ENCODE measurements at places on chromosomes 4 and X.

DNA sequence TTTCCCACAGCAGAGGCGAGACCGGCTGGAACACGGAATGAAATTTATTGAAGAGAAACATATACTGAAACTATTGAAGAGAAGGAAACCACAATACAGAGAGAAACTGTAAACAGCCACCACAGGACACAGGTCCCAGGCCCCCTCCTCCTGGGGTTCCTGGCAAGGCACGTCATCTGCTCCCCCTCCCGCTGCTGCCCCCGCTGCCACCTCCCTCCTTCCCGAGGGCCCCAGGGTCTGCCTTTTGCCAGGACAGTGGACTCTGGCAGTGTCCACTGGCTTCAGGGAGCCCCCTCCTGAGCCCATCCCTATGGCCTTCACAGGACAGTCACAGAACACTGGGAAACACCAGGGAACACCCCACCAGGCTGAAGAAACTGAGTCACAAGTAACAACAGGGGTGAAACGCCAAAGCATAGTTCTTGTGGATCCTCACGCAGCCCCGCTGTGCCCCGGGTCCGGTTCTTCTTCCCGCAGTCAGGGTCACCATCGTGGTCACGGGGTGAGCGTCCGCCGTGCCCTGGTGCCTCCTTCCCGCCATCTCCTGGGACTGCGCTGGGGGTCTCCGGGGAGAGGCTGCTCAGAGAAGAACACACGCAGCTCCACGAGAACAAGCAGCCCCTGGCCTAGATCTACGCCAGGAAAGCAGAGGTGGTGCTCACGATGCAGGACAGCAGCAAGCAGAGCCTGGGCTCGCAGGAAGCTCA, 5.4 kb downstream of the PNMA6E start:
- no peak for DNase-seq

DNA sequence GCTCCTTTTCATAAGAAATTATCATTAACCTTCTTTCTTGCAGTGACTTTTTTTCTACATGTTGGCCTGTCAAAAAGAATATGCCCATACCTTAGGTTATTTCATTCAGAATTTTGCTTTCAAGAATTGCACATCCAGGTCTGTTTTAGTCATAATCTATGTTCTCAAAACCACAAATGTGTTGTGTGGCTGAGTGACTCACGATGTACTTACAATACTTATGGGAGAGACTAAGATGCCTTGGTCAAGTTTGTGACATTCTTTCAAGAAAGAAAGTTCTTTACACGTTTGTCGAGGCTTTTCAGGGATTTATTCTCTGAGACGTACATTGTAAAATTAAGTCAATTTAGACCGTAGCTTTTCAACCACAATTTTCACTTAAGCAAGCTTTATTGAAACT, 396.7 kb downstream of the FSTL5 start:
- no peak for DNase-seq

- no peak for DNase-seq
Observed at GRCh38 chr4:113908829-113909228, 70.6 kb downstream of the ARSJ start.

GRCh38 chrX:132751063-132751690, 207.3 kb downstream of the HS6ST2 start:
- no peak for DNase-seq

GRCh38 chr4:108361446-108361820, 192.7 kb upstream of the LEF1 start:
- no peak for DNase-seq

DNA sequence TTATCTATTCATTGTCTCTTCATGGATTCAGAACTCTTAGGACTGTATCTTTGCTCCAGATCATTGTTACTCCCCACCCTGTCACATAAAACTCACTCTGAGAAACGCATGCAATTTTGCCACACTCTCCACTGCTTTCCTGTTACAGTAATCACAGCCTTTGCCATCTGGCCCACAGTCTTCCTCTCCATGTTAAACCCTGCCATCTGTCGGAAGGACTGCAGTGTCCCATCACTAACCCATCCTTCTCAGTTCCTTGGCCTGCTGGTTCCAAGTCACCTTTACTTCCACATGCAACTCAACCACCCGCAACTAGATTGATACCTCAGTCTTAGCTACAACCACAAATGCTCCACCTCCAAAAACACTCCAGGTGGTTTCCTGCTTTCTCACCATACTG, 308.7 kb upstream of the FAM241A start:
- DNase-seq, result no peak

- no peak for DNase-seq
Observed at GRCh38 chr4:145820407-145820806, 118.2 kb downstream of the ZNF827 start.

DNA sequence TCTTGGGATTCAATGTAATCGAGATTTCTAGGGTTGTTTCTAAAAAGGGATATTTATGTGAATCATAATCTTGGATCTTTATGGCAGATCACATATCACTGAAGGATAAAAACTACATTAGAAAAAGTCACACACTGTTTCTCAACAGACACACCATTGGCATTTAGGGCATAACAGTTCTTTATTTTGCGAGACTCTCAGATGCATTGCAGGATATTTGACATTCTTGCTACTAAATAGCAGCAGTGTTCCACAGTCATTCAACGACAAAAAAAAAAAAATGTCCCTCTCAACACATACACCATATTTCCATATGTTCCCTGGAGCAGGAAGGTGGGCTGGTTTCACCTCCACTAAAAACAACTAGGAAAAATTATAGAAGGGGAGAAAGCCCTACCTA, 243.4 kb upstream of the PCDH18 start:
- DNase-seq, result no peak

DNA sequence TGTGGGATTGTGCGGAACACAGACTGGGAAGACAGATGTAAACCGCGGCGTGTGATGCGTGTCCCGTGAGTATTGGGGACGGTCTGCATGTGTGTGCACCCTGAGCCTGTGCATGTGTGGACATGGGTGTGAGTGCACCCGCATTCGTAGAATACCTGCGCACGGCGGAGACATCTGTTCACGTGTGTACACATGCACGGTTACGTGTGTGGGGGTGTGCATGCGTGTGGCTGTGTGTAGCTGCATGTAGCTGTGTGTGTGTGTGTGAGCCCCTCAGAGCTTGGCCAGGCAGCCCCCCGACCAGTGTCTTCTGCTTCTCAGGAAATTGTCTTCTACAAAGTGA, 19.6 kb downstream of the ATP5ME start:
- no peak for DNase-seq

DNA sequence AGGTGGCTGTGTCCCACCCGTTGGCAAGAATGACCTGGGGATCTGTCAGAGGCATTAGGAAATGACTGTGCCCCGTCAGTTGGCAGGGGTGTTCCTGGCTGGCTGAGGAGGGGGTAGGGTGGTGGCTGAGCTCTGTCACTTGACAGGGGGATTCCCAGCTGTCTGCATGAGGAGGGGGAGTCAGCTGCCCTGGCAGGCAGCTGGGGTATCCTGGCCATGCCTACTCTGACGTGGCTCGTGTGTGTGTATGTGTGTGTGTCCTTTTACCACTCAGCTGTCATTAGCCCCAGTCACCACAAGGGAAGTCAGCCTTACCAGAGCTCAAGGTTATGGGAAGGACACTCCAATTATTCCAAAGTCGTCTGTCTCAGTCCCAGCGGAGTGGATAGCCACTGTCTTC, 93.2 kb downstream of the EFNB1 start:
- DNase-seq, result no peak

DNA sequence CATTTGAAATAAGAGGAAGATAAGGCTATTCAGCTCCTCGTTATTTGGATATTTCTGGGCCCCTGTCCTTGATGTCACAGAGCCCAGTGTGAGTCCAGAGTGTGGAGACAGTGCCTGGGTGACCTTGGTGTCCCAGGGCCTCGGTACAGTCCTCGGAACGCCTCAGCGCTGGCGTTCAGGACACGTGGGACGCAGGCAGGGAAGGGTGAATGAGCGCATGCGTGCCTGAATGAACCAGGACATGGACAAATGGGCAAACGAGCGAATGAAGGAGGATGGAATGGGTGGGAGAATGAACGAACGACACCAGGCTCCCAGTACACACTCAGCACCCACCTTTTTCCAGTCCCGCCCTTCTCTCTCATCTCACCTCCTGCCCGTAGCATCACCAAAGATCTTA, 44.2 kb downstream of the EVC start:
- DNase-seq, result no peak

- DNase-seq, result no peak
Observed at GRCh38 chr4:101594588-101594987, 195.9 kb upstream of the BANK1 start.

- no peak for DNase-seq
Observed at GRCh38 chr4:21013501-21013900, 313.2 kb downstream of the PACRGL start.

- DNase-seq, result no peak
Observed at GRCh38 chr4:74534936-74535335, 90.0 kb downstream of the AREG start.

- DNase-seq, result no peak
Observed at GRCh38 chrX:20139966-20140365, 1.7 kb downstream of the EIF1AX start.

DNA sequence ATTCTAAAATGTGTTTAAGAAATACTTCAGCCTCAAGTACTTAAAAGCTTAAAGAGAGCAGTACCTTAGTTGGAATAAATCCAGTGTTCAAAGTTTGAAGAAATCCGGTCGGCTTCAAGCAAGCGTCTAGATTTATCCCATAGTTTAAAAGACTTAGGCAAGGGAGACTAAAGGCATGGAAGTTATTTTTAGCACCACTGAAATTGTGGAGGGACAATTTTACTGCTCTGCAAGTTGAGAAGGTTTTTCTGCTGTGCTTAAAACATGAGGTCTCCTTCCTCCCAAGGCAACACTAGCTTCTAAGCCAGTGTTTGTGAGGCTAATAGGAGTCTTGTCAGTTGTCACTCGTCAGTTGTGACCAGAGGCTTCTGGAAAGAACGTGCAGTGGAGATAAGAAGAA, 183.5 kb downstream of the MSL3 start:
- DNase-seq, result no peak

DNA sequence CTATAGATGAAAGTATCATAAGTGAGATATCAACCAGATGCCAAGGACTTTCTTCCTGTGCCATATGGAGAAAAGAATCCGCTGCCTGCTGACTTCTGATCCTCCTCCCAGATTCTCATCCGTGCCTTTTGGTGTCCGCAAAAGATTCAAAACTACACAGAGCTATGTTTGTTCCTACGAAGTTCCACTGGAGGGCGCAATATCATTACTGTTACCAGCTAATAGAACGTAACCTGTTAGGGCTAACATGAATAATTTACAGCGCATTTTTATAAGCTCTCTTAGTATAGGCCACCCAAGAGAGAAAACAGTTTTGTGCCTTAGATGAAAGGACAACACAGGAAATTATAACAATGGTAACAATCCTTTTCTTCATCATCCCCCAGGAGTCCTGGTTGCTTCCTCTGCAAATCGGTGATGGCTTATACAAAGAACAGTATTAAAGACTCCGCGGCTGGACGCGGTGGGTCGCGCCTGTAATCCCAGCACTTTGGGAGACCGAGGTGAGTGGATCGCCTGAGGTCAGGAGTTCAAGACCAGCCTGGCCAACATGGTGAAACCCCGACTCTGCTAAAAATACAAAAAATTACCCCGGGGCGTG, 22.8 kb upstream of the CENPVL3 start:
- peak; percentile 12 for DNase-seq
